AG10803 (cell line): ENCODE measurements at places on chromosomes 16 and 17.

GRCh38 chr17:1302761-1303160, 23.3 kb downstream of the TRARG1 start:
- no peak for DNase-seq

- DNase-seq, result no peak
These were observed 61.4 kb downstream of the KATNIP start for GRCh38 chr16:27611340-27611739.

- DNase-seq, result no peak
These were observed at the start of gene SPNS3 for GRCh38 chr17:4433515-4434031. SPNS3 (plus strand) TSS chr17:4433940; CDS start chr17:4433968, 28 bp downstream.

DNA sequence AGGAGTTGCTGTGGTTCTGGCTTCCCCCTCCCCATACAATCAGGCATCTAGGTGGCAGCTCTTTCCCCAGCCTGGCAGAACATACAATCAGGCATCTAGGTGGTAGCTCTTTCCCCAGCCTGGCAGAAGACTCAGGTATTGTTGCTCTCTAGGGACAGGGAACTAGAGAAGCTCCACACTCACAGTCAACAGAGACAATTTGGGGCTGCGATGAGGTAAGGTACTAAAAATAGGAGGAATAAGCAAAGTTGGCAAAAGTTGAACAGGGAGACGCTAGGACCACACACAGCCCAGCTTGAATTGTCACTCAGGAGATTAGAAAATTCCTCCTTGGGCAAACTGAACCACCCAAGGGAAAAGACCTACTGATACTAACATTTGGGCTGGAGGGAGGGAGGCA, 315.5 kb upstream of the CDH5 start:
- no peak for DNase-seq

DNA sequence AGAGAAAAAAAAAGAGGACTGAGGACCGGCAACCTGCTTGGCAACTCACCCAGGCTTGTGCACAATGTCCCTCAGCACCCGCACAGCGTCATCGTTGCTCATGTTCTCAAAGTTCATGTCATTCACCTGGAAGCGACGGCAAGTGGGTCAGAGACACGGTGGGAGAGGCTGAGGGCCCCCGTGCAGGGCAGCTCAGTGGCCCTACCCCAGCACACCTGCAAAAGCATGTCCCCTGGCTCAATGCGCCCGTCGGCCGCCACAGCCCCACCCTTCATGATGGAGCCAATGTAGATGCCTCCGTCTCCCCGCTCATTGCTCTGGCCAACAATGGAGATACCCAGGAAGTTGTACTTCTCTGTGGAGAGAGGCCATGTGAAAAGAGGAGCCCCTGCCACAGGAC, 5.4 kb downstream of the DVL2 start:
- no peak for DNase-seq

DNA sequence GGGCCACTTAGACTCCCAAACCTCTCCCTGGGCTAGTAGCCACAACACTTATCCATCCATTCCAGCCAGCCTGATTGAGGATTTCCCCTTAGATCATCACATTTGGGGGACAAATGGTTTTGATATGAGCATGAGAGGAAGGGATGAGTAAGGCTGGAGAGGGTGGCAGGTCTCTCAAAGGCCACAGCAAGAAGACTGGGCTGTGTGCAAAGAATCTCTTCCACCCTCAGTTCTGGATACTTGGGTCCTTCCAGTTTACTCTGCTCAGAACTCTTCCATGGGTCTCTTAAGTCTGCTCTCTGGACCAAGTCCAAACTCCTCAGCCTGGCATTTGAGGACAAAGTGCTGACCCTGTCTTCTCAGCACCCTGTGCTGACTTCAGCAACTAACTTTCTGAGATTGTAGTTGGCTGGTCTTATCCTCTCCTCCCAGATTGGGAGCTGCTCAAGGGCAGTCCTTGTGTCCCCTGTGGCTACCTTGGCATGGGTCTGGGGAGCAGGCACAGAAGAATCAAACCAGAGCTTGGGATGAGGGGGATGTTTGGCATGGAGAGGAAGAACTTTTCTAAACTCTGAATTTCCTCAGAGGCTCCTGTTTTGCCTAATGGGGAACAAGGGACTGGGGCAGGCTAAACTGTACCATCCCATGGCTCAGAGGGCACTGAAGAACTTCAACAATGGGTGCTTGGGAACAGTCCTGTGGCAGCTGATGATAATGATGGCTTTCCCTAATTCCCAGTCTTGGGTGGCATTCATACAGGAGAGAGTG, 3.1 kb upstream of the NFATC3 start:
- DNase-seq, result no peak

DNA sequence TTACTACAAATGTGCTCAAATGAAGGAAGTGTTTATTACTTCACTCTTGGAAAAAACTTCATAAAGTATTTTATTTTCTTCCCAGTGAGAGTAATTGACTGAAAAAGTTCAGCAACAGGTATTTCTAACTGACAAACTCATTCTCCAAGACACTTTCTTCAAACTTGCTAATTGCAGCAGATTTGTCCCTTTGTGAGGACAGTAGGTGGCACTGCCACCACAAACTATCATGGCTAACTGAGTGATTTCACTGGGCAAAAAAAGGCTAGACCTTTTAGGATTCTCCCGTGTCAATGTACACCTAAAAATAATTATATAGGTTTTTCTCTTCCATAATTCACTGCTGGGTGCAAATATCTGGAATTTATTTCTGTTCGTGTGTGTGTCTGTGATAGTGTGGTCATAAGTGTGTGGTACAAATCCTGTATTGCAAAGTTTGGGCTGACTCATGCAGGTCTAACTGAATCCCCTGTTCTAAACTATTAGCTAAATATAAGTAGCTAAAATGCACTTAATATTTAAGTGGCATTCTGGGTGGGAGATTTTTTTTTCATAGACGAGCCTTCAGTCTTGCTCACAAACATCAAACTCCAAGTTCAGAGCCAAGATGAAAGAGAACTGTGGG, 3.9 kb downstream of the HS3ST3A1 start:
- DNase-seq, result peak; percentile 65

GRCh38 chr17:4038076-4038475, 73.8 kb upstream of the ATP2A3 start:
- no peak for DNase-seq

- peak; percentile 66 for DNase-seq
These were observed 4.0 kb upstream of the ZNF267 start for GRCh38 chr16:31869511-31870201.

GRCh38 chr17:78652024-78652423, 74.8 kb upstream of the DNAH17 start:
- no peak for DNase-seq

DNA sequence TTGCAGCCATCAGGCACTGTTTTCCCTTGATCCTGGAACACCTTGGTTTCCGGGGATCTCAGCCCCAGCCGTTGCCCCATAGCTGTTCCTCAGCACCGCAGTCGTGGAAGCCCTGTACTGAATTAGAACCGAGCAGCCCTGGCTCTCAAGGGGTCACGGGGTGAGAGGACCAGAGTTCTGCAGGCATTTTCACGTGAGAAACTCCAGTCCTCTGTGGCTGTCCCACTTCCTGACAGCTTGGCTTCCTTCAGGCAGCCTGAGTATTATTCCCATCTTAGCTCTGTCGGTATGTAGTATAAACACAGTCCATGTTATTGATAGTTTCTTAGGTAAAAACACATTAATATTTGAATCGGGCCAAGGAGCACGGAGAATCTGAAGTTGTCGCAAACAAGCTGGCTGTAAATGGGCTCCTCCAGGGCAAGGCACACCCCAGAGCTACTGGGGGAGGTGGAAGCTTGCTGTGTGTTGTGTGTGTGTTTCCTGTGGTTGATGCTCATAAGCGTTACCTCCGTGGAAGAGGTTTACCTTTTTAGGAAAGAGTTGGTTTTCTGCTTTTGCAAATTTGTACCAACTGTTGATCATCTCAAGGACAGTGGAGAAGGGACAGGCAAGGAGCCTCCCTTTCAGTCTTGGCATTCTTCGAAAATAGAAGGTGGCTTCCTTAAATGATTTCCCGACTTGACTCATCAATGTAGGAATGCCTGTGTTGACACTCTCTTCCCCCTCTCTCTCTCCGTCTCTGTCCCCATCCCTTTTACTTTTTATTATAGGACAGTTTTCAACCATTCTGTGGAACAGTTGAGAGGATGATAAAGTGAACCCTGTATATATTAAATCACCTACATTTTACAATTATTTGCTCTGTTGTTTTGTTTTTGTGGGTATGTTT, 208.9 kb upstream of the CHMP6 start:
- DNase-seq, result peak; percentile 44

DNA sequence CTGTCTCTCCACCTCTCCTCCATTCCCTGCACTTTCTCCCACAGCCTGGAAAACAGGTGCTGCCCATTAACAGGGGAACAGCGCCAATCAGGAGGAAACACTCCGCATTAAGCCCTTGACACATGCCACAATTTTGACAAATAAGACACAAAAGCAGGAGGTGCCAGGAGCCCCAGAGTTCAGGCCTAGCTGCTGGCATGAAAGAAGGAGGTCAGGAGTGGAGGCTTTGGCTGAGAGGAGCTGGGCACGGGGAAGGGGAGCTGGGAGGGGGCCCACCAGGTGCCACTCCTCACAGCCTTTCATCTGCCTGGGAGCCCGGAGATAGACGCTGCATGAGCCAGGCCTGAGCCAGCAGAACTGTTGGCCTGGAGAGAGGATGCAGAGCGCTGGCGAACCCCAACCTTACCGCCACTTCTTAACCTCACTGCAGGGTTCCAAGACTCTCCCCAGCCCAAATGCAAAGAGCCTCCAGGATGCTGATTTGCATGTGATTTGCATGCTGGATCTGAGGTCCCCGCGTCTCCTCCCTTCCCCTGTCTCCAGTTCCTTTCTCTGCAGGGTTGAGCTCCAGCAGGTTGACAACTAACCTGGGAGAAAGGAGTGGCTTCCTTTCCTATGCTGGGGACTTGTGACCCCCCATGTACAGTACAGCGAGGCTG, 139.8 kb upstream of the SDK2 start:
- DNase-seq, result no peak

DNA sequence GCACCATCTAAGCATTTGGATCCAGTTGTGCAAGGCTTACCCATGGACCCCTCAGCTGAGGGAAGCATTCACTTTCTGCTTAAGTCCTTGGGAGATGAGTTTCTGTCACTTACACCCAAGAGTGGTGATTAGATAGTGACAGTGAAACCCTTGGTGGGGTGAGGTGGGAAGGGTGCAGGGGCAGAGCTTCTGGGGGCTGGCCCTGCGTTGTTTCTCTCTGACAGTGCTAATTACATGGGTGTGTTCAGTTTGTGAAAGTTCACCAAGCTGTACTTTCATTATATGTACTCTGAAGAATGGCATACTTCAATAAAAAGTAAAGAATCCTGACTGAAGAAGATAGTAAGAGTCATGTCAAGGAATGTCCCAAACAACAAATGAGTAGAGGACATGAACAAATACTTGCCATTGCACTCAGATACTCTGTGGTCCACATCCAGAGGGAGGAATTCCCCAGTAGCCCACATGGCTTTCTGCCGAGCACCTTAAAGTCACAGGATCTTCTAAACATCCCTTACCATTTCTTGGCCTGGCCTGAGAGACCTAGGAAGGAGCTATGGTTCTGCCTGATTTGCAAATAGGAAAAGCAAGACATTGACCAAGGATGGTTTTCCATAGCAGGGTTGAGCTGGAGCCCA, 8.4 kb downstream of the CHST6 start:
- no peak for DNase-seq

DNA sequence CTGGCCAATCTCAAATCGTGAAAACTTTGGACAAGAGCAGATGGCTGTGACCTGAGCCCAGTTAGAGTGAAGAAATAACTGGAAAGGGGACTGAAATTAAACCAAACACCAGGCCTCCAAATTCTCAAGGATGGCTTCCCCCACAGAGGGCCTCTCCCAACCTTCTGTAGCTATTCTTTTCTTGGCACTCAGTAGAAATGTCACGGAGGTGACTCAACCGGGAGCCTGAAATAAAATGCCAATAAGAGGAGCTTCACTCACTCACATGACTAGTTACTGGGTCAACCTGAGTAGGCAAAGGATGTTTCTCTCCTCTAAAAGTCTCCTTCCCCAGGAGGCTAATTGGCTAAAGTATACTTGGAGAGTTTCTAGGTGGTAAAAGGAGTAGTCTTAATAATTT, 230.7 kb downstream of the MAF start:
- DNase-seq, result peak; percentile 3

- peak; percentile 38 for DNase-seq
These were observed 49.5 kb downstream of the ZNF423 start for GRCh38 chr16:49806446-49806845.

GRCh38 chr17:80978499-80979497, 12.8 kb upstream of the CHMP6 start:
- DNase-seq, result no peak

GRCh38 chr16:47049901-47050583, 76.6 kb upstream of the DNAJA2 start:
- no peak for DNase-seq

GRCh38 chr17:16975277-16975651, 3.3 kb upstream of the TNFRSF13B start:
- no peak for DNase-seq

- DNase-seq, result no peak
These were observed 314.7 kb downstream of the KCNJ2 start for GRCh38 chr17:70484050-70484449.

- no peak for DNase-seq
These were observed 19.4 kb upstream of the ENDOV start for GRCh38 chr17:80395402-80396151.

- peak; percentile 90 for DNase-seq
These were observed 30.4 kb downstream of the SOCS3 start for GRCh38 chr17:78329263-78330059.

DNA sequence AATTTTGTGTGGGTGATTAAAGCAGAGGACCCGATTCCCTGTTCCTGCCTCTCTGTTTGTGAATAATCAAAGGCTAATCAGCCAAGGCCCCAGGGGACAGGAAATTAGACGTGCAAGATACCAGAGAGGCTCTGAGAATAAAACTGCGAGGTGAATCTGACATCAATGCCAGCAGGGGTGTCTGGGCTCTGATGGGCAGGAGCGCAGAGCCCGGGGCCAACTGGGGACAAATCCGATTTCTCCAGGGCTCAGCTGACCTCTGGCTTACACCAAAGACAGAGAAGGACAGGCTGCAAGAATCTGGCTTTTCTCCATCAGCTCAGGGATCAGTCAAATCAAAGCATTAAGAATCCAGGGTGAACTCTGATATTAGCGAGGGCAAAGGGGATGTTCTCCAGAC, 174.3 kb downstream of the XYLT1 start:
- DNase-seq, result no peak

- peak; percentile 71 for DNase-seq
These were observed 23.9 kb downstream of the SLC39A11 start for GRCh38 chr17:73068322-73069153.

- DNase-seq, result no peak
These were observed 1.6 kb downstream of the MSRB1 start for GRCh38 chr16:1941162-1942046.

DNA sequence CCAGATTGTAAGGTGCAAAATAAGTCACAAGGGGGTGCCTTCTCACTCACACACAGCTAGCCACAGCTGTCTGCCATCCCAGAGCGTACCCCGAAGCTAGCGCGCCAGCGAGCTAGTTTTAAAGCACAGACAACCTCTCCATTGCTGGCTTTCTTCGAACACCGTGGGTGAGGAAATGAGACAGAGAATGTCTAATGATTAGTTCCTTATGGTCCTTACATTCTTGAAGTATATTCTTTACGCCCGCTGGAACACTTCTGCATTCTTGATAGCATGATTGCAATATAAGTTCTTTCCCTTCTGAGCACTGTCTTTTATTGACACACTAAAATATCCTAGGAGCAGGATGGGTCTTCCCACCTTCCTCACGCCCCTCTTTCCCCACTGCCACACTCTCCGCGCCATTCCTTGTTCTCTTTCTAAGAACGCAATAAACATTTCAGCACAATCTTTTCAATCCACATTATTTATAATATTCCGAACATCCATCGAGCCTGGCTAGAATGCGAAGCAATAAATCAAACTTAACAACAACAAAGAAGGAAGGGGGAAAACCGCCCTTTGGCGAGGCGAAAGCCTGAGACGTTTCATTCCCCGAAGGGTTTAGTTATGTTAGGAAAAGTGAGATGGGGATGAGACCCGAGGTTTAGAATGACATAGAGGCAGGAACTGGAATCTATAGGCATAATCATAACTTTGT, 251.3 kb downstream of the NTN1 start:
- DNase-seq, result peak; percentile 88
